Kidney epithelial cell (primary cell): ENCODE measurements at places on chromosomes 1 and 21. TPM values are rescaled to one million over a fixed set of nuclear protein-coding genes. Genes with fewer than 3 reads are reported as not detected.

DNA sequence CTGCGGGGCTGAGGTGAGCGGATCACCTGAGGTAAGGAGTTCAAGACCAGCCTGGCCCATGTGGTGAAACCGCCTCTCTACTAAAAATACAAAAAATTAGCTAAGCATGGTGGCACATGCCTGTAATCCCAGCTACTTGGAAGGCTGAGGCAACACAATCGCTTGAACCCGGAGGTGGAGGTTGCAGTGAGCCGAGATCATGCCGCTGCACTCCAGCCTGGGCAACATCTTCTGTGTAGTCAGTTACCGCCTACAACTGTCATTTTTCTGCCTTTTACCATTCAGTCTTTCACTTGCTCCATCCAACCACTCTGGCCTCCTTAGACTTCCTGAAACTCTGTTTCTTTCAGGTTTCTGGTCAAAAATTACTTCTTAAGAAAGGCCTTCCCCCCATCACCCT, 2.2 kb downstream of the MYCBP start:
- DNase-seq: no peak

The ESPN gene
- 2.7 TPM in 2 replicates for total RNA-seq

The LHX8 gene
- not detected in 2 replicates for total RNA-seq

- DNase-seq: no peak
Measured at GRCh38 chr1:179318491-179318890, 24.9 kb downstream of the SOAT1 start.

GRCh38 chr1:101128211-101128727, 102.7 kb upstream of the DPH5 start:
- DNase-seq: no peak

The KIF2C gene
- 9.5 and 11.8 TPM in 2 replicates for total RNA-seq

The KRTAP7-1 gene
- total RNA-seq: not detected in 2 replicates

The DIO1 gene
- total RNA-seq: not detected in 2 replicates

DNA sequence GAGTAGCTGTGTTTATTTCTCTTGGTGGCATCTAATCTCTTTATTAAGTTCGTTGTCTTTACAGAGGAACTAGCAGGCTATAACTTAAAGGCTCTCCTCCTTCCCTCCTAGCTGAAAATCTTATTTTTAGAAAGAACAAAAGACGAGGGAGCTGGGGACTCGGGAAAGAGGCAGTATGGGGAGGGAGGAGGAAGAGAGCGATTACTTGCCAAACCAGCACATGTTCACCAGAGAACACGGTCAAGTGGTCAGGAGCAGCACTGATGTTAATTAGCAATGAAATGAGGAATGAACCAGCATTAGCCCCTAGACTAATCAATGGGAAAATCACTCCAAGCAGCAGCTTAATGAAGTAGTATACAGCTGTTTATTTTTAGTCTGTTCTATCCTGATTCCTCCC, 171.3 kb upstream of the ESRRG start:
- DNase-seq: no peak

The DPH5 gene
- total RNA-seq: 34.5 and 36.5 TPM in 2 replicates
